ENCODE measurements at places on chromosomes 1 and 21.

- no peak for DNase-seq
Measured at GRCh38 chr1:192546596-192547190, 28.9 kb upstream of the RGS1 start.

DNA sequence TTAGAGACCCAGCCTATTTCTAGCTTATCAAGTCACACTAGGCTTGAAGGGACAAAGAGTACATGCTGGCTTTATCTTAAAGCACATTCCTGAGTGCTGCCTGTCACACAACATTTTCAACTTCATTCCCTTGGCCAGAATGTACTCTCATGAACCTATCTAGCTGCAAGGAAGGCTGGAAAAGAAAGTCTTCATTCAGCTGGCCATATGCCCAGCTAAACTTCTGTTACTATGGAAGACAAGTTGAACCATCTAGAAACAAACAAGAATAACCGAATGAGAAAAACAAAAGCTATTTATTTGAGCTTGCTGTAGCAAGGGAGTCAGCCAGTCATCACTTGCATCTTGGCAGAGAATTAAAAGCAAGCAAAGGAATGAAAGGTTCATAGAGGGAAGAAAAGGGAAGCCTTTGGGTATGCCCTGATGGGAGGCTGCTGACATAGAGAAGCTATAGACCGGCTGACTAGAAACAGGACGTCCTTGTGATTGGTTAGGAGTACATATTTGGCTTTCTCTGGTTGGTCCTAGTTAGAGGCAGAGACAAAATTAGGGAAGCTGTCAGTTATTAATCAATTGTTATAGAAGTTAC, 108.4 kb downstream of the NEK7 start:
- DNase-seq: no peak

GRCh38 chr21:46081022-46081861, 16.7 kb upstream of the COL6A2 start:
- no peak for DNase-seq

DNA sequence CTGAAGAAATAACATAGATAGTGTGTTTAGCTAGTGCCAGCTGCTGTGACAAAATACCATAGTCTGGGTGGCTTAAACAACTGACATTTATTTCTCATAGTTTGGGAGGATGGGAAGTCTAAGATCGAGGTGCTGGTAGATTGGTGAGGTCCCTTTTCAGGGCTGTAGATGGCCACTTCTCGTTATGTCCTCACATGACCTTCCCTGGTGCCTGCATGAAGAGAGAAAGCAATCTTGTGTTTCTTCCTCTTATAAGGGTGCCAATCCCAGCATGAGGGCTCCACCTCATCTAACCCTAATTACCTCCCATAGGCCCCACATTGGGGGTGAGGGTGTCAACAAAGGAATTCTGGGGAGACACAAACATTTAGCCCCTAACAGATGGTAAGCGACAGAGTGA, 9.3 kb downstream of the MTARC2 start:
- no peak for DNase-seq

GRCh38 chr1:46686255-46686654, 14.6 kb downstream of the TEX38 start:
- DNase-seq: no peak

DNA sequence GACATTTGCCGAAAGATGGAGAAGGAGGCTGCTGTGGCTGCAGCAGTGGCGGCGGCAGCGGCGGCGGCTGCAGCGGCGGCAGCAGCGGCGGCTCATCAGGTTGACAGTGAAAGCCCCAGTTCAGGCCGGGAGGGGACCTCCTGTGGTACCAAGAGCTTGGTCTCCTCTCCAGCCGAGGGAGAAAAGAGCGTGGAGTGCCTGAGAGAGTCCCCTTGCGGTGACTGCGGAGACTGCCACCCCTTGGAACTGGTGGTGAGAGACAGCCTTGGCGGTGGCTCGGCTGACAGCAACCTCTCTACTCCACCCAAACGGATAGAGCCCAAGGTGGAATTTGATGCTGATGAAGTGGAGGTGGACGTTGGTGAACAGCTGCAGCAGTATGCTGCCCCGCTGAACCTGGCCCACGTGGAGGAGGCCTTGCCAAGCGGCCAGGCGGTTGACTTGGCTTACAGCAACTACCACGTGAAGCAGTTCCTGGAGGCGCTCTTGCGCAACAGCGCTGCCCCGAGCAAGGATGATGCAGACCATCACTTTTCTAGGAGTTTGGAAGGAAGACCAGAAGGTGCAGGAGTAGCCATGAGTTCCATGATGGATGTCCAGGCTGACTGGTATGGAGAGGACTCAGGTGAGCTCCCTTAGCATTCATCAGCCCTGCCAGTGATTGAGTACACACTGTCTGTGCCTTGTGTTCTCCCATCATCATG, 6.3 kb downstream of the ZBTB8B start:
- no peak for DNase-seq

- DNase-seq: no peak
Measured at GRCh38 chr1:36737038-36737555, 254.4 kb upstream of the CSF3R start.

DNA sequence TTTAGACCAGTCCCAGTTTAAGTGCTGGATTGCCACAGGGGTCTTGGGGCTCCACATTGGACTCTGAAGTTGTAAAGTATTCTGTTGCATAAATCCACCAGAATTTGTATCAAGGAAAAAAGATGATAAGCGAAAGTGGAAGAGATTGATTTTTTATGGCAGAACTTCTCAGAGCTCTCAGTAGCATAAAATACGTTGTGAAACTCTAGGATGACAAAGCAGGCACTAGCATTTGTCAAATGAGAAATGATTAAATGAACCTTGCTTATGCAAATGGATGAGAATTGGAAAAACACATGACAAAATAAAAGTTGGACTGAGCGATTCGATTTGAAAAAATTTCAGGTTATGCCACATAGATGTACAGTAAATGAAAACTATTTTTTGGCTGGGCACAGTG, 253.8 kb upstream of the RAB4A start:
- DNase-seq: no peak

DNA sequence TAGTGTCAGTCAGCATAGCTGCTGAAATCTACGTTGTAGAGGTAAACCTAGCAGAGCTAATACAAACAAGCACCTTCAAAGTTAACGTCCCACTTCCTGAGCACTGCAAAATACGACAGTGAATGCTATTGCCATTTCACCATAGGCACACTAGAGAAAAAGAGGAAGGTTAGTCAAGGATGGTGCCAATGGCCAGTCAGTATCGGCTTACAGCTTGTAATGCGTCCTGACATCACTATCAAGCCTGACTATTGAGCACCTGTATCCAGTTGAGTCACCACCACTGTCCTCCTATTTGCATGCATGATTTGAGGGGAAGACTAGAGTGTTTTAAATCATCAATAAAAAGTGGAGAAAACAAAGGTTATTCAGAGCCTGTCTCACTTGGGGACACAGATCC, 34.4 kb downstream of the NUCKS1 start:
- DNase-seq: no peak

DNA sequence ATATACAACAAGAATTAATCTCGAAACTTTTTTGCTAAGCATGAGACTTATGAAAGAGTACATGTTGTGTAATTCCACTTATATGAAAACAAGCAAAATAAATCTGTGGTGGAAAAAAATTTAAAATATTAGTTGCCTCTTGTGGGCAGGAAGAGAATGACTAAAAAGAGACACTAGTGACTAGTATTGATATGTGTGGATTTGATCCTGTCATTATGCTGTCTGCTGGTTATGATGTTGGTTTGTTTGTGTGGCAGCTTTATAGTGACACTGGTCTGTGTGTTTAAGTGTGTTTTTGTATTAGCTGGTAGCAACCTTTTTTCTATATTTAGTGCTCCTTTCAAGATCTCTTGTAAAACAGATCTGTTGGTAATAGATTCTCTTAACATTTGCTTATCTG, 267.8 kb upstream of the NRIP1 start:
- DNase-seq: no peak

DNA sequence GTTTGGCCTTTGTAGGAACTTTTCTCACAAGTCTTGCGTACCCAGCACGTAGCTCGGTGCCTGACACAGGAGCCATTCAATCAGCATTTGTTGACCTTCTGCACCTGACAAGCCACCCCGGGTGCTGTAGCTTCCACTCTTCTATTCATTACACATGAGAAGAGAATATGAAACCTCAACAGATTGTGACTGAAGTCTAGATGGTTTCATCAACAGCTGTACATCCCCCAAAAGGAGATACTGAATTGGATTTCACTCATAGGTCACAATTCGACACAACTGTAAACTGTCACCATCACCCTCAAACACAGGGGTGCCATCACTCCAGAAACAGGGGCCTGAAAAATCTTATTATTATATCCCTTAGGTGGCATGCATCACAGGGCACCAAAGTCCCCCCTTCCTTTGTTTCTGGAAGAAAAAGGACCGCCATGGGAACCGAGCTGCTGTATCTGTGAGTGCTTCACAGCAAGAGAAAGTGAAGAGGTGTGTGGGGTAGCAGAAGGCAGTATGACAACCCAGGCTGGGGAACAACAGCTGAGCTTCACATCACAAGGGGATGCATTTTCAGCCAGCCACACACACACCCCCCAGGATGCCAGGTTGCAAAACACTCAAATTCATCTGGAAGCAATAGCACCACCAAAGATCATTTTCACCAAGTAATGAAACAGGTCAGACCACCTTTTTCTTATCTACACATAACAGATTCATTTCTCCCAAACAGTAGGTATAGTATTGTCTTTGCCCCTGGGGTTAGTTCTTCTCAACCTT, 225.7 kb downstream of the TOMM20 start:
- DNase-seq: no peak

GRCh38 chr1:81349194-81349965, 451.4 kb upstream of the ADGRL2 start:
- DNase-seq: no peak

GRCh38 chr1:153387785-153388184, 3.1 kb downstream of the S100A8 start:
- no peak for DNase-seq

GRCh38 chr1:59018446-59018845, 234.6 kb upstream of the JUN start:
- DNase-seq: no peak

GRCh38 chr1:89547563-89548116, 23.0 kb downstream of the LRRC8B start:
- no peak for DNase-seq

DNA sequence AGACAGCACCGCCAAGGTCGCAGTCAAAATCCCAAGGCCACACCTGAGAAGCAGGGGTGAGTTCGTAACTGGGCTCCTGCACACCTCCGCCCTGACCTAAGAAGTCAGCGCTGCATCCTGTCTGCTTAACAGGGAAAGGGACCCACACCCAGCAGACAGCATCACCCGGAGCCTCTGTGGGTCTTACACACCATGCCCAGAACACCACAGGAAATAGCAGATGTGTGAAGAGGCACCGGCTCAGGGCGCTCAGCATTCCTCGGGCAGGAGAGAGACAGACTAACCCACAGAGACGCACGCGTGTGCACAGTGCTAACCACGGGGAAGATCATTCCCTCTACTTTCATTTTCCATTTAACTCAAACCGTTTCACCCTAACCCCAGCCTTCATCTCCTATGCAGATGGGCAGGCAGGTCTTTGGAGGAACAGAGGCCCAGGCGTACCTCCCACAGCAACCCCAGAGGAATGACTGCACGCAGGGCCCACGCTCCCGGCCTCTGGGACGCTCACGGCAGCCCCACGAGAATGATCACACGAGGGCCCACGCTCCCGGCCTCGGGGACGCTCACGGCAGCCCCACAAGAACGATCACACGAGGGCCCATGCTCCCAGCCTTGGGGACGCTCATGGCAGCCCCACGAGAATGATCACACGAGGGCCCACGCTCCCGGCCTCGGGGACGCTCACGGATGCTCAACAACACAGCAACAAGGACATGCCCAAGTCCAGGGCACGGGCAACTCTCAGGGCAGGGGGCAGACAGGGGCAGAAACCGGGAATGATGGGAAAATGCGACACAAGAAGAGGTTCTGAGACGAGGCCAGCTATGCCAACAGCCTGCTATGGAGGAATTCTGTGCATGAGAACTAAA, 20.9 kb downstream of the POFUT2 start:
- peak; percentile 28 for DNase-seq

DNA sequence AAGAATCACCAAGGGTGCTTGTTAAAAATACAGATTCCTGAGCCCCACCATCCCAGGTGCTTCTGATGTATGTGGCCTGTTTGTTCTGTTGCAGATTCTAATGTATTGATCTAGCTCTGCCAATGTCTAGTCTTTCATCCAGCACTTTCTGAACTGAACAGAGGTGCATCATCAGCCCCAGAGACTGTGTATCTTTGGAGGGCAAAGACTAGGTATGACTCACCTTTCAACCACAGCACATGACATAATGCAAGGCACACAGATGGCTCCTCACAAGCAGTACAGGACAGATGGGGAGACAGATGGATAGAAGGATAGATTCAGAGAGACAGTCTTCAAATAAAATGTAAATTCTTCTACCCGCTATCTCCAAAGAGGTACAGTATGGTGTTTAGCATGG, 32.3 kb downstream of the CD58 start:
- peak; percentile 30 for DNase-seq

DNA sequence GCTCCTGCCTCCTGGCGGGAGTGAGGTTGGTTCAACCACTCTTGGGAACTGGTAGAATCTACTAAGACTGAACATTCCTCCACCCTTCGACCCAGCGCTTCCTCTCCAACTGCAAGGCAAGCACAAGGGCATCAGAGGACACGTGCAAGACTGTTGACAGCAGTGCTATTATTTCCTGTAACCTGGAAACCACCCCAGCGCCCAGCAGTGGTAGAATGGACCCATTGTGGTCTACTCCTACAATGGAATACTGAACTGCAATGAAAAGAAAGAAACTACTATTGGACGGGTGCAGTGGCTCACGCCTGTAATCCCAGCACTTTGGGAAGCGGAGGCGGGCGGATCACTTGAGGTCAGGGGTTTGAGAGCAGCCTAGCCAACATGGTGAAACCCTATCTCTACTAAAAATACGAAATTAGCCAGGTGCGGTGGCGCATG, 33.0 kb upstream of the TARDBP start:
- DNase-seq: no peak

GRCh38 chr1:192513697-192514096, 61.9 kb upstream of the RGS1 start:
- DNase-seq: no peak

DNA sequence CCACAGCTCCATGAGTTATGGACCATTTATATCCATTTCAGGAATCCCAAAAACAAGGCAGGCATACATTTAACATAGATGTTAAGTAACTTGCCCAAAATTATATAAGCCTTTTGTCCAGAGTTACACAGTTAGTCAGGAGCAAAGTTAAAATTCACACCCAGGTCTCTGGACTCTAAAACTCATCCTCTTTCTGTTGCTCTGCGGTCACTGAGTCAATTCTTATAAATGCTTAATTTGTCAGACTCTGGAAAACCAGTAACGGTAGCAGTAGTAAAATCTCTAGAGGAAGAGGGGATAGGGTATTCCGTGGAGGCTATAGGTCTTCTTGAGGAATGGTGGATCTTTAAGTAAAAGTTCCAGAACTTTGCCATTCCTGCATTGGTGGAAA, 223.6 kb upstream of the JUN start:
- DNase-seq: no peak

DNA sequence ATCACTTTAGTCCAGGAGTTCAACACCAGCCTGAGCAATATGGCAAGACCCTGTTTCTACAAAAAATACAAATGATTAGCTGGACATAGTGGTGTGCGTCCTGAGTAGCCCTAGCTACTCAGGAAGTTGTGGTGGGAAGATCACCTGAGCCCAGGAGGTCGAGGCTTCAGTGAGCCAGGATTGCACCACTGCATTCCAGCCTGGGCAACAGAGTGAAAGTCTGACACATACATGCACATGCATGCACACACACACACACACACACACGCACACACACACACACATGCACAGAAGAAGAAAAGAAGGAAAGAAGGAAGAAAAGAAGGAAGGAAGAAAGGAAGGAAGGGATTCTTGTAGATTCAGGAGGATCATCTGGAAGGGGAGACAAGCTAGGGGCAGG, 104.4 kb upstream of the USP25 start:
- no peak for DNase-seq

GRCh38 chr21:44338971-44339910, at the start of gene CFAP410:
TSS of gene CFAP410 (minus strand) at chr21:44339390. CDS start at chr21:44339194, 196 bp downstream.
- DNase-seq: peak; percentile 89

All from stimulated activated CD8-positive, alpha-beta memory T cell treated with anti-CD3 and anti-CD28 coated beads, Interleukin-7, amount 100 ng/mL, for 4 hours (primary cell).